ENCODE measurements at places on chromosomes 5 and 9. TPM values are rescaled to one million over a fixed set of nuclear protein-coding genes. Genes with fewer than 3 reads are reported as not detected.

DNA sequence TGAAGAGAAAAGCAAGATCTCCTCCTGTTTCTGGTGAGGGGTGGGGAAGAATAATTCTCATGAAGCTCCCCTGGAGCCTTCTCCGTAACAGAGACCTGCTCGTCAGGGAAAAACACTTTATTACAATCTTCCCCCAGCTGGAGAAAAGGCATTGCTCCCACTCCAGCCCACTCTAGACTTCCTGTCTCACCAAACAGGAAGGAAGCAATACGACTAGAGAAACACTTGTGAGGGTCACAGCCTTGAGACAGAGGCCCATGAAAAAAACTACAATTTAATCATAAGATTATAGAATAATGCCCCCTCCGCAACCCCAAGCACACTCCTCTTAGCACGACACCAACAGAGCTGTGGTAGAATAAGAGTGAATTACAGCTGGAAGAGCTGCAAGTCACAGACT, 197.2 kb upstream of the S1PR3 start:
- DNase-seq: no peak

TSLP gene
- total RNA-seq: 0.60 TPM

GPR151 gene
- total RNA-seq: not detected

DNA sequence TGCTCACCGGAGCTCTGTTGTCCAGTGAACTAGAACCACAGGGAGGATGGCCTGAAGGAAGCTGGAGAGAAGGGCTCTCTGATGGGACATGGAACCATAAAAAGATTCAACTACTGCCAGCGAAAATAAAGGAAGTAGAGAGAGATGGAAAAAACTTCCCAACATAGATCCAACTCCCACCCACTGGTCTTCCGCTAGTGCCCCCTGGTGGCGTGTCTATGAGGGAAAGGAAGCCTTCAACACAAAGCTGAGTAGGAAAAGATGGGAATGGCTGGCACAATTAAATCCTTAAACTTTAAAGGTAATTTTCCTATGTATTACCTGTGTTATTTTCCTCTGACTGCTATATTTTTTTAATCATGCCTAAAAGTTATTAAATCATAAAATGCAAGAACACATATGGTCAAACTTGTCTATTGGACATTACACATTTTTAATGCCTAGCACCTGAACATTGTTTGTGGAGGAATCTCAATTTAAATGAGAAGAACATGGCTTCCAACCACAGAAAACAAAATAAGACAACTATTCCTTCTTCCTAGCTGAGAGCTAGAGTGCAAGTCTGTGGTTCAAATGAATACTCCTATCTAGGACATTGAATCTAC, 51.5 kb downstream of the CEP120 start:
- DNase-seq: peak; percentile 47

- DNase-seq: no peak
These were observed 183.6 kb downstream of the PTTG1 start for GRCh38 chr5:160605266-160605665.

DNA sequence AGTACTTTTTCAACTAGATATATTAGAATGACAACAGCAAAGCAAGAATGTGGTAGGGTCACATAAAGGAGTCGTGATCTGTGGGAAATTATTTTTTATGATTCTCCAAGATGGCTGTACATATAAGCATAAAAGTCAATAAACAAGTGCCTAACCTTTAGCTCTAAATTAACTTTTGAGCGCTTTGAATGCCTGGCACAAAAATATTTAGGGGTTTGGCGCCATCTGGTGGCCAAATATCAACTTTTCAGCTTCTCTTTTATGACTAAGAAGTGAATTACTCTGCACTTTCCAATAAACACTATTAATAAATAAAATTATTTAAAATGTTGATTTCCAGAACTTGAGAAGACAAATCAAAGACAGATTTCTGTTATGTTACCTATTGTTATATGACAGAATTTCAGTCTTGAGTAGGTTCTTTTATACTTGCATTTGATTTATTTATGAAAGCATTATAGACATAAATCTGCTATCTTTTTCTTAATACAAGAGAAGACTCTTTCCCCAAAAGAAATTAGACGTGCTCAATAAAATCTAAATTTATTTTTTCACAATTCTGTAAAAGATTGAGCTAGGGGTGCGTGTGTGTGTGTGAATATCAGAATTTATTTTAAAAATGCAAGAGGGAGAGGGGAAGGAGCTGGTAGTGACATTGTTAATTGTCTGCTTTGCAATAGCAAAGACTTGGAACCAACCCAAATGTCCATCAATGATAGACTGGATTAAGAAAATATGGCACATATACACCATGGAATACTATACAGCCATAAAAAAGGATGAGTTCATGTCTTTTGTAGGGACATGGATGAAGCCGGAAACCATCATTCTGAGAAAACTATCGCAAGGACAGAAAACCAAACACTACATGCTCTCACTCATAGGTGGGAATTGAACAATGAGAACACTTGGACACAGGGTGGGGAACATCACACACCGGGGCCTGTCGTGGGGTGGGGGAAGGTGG, 36.7 kb upstream of the ARRDC3 start:
- DNase-seq: peak; percentile 50

RNF183 gene
- 0.88 TPM for total RNA-seq

F2RL2 gene
- total RNA-seq: 0.49 TPM

- no peak for DNase-seq
These were observed 57.9 kb upstream of the CCNG1 start for GRCh38 chr5:163379298-163380155.

- DNase-seq: no peak
These were observed 186.1 kb downstream of the FSTL4 start for GRCh38 chr5:133426264-133426663.

- DNase-seq: peak; percentile 45
These were observed 6.1 kb downstream of the SAPCD2 start for GRCh38 chr9:137064027-137064879.

PPP3R2 gene
- not detected for total RNA-seq

- no peak for DNase-seq
These were observed 18.4 kb downstream of the ADAMTS16 start for GRCh38 chr5:5158472-5158895.

DNA sequence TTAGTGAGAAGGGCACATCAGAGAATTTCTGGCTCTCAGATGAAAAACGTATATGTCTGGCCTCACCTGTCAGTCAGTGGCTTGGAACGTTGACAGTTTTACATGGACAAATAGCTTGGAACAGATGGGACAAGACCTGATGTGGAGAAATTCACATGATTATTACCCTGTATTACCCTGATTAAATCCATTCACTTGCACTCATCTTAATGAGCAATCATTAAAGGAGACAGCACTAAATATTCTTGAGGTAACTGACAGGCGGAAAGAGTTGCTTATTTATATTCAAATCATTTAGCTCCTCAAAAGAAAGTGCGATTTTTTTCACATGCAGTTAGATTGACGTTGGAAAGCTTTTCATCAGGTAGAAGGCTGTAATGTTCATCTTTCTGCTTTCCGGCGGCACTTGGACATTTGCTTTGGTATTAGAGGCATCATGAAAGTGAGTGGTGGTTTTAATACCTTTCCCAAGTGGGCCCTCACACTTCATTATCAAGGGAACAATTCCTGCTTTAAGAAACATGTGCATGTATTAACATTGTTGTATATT, 11.7 kb upstream of the TAS2R1 start:
- no peak for DNase-seq

DNA sequence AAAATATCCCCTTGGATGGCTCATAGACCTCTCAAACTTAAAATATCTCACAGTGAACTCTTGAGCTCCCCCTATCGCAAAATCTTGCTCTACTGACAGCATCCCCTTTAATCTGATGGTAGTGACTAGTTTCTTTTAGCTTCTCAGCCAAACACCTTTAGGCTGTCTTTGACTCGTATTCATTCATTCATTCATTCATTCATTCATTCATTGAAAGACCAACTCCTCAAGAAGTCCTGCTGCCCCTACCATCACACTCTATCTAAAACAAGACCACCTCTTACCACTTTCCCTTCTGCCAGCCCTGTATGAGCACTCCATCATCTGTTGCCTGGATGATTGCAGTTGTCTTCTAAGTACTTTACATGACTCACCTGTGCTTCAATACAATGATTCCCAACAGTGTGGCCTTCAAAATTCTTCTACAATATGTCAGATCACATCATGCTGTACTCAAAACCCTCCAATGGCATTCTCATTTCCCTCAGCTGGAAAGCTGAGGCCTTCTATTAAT, 46.8 kb downstream of the ITGA2 start:
- DNase-seq: no peak

GRCh38 chr5:172902497-172903472, 56.4 kb upstream of the RPL26L1 start:
- peak; percentile 85 for DNase-seq

DNA sequence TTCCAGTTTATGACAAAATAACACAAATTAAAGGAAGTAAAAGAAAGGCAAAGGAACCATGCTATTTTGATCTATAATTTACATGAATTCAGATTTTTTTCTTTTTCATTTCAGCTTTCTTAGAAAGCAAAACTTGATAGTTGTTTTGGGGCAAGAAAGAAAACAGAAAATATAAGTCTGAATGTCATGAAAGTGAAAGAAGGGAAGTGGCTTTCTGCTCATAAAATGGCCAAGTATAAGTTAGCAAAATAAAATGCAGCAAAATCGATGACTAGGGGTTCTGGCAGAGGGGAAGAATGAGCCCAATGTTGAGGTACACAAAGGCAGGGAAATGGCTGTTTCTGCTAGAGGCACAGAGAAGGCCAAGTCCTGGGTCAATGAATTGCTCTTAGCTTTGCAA, 3.0 kb upstream of the IFNW1 start:
- no peak for DNase-seq

- no peak for DNase-seq
These were observed 50.4 kb downstream of the STARD4 start for GRCh38 chr5:111461934-111462333.

TAF11L5 gene
- total RNA-seq: not detected

STARD4 gene
- total RNA-seq: 44.9 TPM

DNA sequence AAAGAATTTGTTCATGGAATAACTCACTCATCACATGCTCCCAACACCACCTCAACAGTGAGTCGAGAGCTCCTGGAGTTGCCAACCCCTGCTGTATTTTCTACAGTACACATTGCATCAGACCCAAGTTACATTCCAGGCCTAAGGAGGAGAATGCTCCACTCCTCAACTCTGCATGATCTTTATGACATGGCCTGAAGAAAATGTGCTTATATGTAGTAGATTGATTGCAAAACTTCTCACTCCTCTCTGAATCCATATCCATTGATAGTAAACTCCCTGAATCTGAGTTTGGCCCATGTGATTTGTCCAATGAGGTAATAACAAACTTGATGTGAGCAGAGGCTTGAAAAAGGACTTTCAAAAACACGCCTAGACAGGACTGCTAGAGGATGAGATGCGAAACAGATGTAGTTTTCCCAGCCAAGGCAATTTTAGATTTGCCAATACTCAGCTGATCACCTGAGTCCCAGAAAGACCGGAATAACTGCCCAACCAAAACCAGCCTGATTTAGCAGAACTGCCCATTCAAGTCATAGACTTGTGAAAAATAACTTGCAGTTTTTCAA, 29.0 kb upstream of the PAPPA start:
- no peak for DNase-seq

DNA sequence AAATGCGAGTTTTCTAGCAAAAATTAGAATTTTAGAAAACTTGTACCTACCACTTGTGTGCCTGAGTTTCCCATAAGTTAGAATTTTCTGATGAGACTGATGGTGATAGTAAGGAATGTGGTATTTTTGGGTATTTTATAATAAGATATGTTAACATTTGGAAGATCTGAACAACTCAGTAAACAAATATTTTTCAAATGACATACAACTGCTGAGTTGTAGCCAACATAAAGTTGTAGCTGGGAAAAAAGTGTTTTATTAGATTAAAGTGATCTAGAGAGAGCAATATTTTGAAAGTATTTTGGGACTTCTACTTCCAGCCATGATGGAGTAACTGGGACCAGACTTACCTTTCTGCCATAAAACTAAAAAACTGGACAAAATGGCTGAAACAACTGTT, 37.9 kb downstream of the GEMIN5 start:
- no peak for DNase-seq

TXNDC8 gene
- not detected for total RNA-seq

- peak; percentile 49 for DNase-seq
These were observed at the start of gene PCDHA13 for GRCh38 chr5:140881889-140882590. Gene PCDHA13 (plus strand): TSS chr5:140882124. CDS start chr5:140882269, 145 bp downstream.

FOXD4L6 gene
- total RNA-seq: 0.20 TPM

GRCh38 chr5:151660616-151661495, 25.9 kb downstream of the SPARC start:
- DNase-seq: no peak

GPR21 gene
- 6.1 TPM for total RNA-seq

DNA sequence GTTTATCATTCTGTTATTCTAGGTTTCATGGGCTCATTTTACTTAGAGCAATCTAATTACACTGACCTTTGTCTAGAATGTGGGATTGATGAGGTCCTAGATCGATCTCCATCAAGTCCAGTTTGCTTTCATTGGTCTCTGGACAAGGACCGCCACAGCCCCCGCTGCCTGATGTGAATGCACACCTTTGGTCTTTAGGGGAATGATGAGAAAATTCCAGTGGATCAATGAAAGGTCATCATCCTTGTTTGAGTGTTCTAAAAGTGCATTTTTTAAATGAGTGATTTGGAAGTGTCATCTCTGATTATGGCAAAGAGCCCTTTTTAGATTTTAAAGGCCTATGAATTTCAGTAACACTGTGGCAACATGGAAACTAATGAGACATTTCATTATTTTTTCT, 2.2 kb upstream of the ANKH start:
- DNase-seq: no peak

DNA sequence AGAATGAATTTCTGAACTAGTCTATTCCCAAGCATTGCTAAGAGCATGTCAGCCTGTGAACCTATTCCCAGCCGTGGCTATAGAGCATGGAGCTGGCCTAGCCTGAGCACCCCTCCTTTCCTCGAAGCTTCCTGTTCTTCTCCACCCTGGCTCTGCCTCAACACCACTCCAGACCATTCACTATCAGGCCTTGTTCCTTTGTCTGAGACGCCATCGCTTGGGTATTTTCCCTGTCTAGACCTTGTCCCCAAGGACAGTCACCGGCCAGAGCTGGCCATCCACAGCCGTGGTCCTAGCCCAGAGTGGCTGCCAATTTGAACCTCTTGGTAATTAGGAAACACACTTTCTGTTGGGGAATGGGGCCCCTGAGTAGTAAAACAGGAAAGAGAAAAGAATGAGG, 105.8 kb downstream of the LIFR start:
- no peak for DNase-seq

PCDHGA9 gene
- 4.8 TPM for total RNA-seq

DNA sequence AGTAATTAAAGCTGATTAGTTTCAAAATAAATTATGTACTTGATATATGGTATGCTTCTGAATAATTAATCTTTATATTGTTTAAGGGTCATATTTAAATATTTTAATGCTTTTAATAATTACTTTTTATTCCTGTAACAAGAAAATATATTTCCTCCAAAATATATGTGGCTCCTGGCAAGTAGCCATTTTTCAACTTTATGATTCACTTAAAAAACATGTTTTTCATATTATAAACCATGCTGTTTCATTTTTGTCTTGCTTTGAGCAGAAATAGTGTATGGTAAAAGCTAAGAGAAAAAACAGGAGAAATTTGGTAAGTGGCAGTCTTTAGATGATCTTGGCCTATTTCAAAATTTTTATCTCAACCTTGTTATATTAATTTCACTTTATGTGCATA, 14.6 kb downstream of the SPATA9 start:
- no peak for DNase-seq

Measured in lung (tissue), 17 donors.